ENCODE measurements at places on chromosomes 2 and 18.

GRCh38 chr2:216833061-216833460 is 26.8 kb downstream of the TNP1 start:
- no peak for DNase-seq

DNA sequence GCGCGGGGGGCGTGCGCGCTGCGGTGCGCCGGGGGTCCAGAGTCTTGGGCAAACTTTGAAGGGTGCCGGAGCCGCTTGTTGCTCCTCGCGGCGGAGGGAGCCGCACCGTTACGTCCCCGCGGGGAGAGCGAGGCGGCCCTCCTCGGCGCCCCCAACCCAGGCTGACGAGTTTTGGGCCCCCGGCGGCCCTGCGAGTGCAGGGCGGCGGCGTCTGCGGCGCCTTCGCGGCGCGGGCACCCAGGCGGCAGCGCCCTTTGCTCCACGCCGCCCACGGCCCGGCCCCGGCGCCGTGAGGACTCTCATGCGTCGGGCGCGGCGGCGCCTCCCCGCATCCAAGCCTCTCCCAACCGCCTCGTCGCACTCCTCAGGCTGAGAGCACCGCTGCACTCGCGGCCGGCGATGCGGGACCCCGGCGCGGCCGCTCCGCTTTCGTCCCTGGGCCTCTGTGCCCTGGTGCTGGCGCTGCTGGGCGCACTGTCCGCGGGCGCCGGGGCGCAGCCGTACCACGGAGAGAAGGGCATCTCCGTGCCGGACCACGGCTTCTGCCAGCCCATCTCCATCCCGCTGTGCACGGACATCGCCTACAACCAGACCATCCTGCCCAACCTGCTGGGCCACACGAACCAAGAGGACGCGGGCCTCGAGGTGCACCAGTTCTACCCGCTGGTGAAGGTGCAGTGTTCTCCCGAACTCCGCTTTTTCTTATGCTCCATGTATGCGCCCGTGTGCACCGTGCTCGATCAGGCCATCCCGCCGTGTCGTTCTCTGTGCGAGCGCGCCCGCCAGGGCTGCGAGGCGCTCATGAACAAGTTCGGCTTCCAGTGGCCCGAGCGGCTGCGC is 814 bp downstream of the FZD7 start:
- DNase-seq: no peak

DNA sequence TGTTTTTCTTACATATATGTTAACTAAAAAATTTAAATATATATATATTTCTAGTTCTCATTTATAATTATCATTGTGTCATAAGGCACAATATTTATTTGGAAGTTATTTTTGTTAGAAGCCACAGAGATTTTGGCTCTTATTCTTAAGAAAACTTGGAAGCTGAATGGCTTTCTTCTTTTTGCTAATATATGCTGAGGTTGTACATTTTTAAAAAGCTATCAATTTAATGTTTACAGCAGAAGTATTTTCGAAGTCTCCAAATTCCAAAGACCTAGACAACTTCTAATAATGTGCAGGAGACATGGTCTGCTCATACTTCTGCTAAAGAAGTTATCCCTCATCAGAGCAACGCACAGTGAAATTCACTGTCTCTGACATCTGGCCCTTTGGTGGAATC is 3.7 kb upstream of the PIEZO2 start:
- DNase-seq: no peak

DNA sequence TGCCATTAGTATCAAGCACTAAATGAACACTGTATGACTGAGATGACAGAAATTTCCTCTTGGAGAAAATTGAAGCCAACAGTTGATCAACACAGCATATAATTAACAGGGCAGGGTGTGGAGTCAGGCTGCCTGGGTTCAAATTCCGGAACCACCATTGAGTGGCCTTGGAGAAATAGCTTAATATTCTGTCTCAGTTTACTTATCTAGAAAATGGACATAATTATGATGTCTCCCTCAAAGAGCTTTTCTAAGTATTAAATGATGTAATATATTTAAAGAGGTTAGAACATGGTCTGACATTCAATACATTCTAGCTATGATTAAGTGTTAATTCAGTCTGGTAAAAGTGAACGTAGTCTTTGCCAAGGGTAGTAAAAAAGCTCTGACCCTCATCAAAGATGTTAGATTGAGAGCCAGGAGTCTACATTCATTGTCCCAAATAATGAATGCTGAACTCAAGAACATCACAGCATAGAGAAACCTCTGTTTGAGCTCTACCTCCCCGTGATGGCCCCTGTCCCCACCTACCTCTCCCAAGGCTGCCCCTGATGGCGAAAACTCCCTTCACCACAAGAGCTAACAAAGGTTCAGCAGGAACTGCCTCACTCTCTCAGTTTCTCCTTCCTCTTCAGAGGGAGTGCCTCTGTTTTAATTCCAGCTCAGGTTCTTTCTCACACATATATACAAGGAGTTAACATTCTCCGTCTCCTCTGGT is 2.7 kb upstream of the VWA3B start:
- no peak for DNase-seq

DNA sequence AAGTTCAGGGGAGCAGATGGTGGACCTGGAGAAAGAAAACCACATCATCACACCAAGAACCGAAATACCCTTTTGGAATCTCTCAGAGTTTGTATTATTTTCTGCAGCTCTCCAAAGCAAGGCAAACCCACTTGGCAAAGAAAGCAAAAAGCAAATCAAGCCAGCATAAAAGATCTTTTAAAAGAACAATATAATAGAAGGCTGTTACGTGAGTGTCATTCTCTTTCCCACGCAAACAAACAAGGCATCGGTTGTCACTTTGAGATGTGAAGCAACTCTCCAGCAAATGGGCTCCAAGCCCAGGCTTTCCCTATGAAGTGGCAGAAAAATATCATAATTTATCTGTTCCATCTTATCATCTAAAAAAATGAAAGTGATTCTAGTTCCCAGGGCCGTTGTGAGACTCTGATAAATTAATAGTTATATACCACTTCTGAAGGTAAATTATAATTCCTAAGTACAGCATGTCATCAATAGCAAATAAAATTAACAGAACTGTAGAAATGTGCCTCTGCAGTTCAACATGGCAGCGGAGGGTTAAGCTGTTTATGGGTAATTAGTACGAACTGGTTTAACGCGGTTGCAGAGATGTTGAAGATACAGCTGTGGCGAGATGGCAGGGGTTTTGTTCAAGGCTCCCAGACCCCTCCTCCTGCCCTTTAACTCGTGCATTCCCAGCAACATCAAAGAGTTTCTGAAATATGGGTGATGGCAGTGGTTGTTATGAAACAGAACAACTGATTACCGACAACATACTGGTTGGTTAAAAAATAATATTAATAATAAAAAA is 89.2 kb downstream of the EPHA4 start:
- no peak for DNase-seq

GRCh38 chr2:236720974-236721540 is 151.4 kb downstream of the ACKR3 start:
- no peak for DNase-seq

DNA sequence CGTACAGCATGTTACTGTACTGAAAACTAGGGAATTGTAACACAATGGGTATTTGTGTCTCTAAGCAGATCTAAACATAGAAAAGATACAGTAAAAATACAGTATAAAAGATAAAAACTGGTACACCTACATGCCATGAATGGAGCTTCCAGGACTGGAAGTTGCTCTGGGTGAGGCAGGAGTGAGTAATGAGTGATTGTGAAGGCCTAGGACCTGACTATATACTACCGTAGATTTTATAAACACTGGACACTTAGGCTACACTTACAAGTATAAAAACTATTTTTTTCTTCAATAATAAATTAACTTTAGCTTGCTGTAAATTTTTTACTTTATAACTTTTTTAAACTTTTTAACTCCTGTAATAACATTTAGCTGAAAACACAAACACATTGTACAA is 324.4 kb upstream of the TNP1 start:
- no peak for DNase-seq

DNA sequence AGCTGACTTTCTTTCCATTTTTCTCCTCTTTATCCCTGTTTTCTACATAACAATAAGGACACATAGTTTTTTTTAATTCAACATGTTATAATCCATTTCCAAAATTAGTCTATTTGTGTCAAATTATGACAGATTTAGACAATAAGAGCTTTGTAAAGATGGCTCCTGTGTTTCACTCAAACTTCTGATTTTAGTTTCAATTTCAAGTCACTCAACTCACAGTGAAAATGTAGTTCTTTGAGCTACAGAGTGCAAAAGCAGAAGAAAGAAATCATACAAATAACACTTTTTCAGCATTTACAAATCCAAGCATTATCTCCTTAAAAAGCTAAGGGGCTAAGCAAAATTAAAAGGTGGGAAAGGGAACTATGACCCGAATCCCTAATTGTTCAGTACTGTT is 340.7 kb upstream of the TRIB2 start:
- no peak for DNase-seq

DNA sequence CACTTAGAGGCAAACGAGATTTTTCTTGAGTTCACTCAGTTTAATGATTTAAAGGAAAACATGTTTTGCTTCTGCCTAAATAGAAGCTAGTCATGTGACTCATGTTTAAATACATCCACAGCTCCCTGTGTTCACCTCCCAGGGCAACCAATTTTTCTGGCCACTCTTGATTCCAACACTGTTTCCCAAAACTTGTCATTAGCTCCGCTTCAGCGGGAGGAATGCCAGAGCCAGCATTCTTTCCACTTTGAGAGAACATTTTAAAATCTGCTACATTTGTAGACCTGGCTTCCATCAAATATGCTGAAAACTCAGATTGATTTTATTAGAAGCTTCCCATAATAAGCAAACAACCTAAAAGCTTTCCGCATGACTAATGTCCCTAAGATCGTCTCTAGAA is 2.8 kb upstream of the CYS1 start:
- no peak for DNase-seq

- no peak for DNase-seq
These were observed 761 bp downstream of the ST8SIA5 start for GRCh38 chr18:46756025-46756558.

All from activated naive CD4-positive, alpha-beta T cell (primary cell).